ENCODE measurements at places on chromosomes 7 and 10.

- DNase-seq: no peak
These were observed 125.8 kb downstream of the CRPPA start for GRCh38 chr7:16295558-16295957.

- peak; percentile 21 for DNase-seq
These were observed 72.0 kb downstream of the SLC37A3 start for GRCh38 chr7:140326116-140326928.

GRCh38 chr10:119177708-119178371 lies 772 bp downstream of the PRDX3 start:
- DNase-seq: no peak

GRCh38 chr10:3485057-3485686 lies 299.8 kb downstream of the KLF6 start:
- peak; percentile 66 for DNase-seq

- DNase-seq: no peak
These were observed 7.6 kb downstream of the FAM53B start for GRCh38 chr10:124736491-124737136.

DNA sequence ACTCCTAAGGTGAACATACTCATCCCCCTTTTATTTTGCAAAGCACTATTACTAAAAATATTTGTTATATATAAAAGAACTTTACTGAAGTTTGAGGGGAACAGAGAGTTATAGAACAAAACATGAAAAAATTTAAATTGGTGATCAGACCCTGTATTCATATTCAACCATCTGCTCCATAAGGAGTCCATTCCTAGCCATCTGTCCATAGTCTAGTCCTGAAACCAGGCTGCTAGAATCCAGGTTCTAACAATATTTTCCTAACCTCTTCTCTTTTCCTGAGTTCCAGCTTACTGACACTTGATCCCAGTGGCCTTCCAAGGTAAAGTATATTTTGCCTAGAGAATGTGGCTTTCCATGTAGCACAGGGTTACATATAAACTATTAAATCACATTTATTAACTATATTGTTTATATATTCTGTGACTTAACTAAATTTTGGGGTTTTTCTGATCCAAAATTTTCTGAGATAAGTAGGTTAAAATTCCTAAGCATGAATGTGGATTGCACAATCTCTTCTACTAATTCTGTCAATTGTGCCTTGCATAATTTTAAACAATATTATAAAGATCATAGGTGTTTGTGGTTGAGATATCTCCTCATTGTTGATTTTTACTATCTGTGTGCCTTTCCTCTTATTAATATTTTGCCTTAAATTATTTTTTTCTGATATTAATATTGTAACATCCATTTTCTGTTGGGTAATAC lies 137.6 kb upstream of the MAGI2 start:
- DNase-seq: no peak

DNA sequence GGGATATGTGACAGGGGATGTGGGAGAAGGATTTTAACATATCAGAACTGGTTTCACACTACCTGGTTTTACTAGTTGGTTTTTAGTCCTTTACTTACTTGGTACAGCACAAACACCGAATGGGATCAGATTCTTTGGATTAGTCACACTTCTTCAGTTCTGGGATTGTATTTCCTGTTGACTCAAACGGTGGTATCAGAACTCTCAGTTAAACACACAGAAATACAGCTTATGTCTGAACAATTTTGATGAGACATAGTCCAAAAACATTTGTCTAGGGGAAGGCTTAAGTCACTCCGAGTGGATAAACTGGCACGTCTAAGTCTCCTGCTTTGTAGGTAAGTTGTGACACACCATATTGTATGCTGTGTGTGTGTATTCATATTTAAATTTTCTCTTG lies 480.5 kb downstream of the PHTF2 start:
- DNase-seq: no peak
